ENCODE measurements at places on chromosomes 1 and 21.

DNA sequence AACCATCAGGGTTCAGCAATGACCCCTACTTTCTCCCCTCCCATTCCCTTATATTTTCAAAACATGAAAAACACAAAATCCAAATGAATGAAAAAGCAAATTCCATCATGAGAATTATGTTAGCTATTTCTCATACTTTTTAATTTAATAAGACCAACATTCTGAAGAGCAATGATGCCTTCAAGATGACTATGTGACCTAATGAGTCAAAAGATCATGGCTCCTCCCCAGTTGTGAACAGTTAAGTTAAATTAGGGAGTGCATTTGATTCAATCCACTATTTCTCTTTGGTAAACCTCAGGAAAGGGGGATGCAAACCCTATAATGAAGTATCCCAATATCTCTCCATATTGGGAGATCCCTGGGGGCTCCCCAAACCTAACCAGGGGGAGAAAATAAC lies 36.5 kb downstream of the PUM1 start:
- no peak for DNase-seq

GRCh38 chr1:64496606-64497005 lies 26.7 kb downstream of the CACHD1 start:
- no peak for DNase-seq

DNA sequence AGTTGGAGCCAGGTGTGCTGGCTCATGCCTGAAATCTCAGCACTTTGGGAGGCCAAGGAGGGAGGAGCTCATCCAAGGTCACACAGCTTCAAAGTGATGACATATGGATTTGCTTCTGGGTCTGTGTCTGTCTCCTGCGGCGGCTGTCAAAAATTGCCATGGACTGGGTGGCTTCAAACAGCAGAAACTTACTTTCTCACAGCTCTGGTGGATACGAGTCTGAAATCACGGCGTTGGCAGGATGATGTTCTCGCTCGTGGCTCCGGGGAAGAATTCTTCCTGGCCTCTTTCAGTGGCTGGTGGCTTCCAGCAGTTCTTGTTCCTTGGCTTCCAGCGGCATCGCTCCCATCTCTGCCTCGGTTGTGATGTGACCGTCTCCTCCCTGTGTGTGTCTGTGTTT lies 314.8 kb upstream of the C1orf174 start:
- DNase-seq: no peak

- DNase-seq: peak; percentile 5
These were observed 7.1 kb upstream of the MROH9 start for GRCh38 chr1:170927955-170928840.

GRCh38 chr1:195899762-195900352 lies 708.4 kb downstream of the KCNT2 start:
- DNase-seq: no peak

GRCh38 chr1:227728059-227728891 lies 6.8 kb downstream of the JMJD4 start:
- peak; percentile 58 for DNase-seq

DNA sequence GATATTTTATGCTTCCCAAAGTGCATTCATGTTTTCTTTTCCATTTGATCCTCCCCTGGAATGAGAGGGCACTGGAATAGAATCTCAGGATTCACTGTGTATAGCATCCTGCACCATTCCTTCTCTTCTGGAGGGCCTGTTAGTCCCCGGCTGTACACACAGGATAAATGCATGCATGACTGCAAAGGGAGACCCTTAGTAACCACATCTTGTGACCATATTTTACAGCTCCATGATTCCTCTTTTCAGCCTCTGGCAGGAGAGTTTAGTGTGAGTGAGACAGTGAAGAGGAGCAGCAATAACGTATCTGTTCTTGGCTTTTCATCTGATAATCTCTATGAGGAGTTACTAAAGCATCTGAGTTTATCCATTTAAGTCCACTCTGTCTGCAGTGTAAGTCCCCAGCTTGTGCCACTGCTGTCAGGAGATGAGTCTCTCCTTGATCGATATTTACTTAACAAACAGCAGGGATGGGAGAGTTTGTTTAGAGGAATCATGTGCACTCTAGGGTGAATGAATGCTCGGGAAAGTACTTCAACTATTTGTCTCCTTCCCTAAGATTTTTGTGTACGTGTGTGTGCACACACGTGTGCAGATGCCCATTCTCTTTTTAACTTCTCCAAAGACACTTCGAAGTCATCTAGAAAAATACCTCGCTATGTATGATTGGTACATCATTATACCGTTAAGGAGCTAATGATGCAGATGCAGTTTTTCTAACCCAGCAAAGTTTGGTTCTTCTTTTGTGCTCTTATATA lies 41.1 kb downstream of the PROX1 start:
- DNase-seq: no peak

GRCh38 chr1:160623862-160624261 lies 23.0 kb downstream of the SLAMF1 start:
- no peak for DNase-seq

- DNase-seq: no peak
These were observed at the start of gene PDC for GRCh38 chr1:186461014-186461413. Gene PDC (minus strand): TSS chr1:186461114. CDS start chr1:186449459, 11,655 bp downstream.

- peak; percentile 5 for DNase-seq
These were observed 12.8 kb downstream of the ZFP69B start for GRCh38 chr1:40462956-40463590.

- no peak for DNase-seq
These were observed 3.8 kb downstream of the ZBTB18 start for GRCh38 chr1:244054924-244055263.

DNA sequence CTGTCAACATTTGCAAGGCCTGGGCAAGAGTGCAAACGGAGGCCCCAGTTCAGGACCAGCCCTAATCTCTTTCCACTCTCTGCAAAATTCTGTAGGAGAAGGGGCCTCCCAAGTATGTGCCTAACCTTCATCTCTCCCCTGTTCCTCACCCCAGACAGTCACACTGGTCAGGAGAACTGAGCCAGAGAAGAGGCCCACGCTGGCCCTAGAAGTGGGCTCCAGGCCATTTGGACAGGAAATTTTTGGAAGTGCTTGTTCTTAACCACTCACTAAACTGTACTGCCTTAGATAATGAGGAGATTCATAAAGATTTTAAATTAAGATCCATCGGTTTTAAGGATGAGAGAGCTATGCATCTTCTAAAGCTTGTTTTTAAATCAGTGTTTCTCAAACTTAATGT lies 129.7 kb upstream of the ADGRL2 start:
- no peak for DNase-seq

DNA sequence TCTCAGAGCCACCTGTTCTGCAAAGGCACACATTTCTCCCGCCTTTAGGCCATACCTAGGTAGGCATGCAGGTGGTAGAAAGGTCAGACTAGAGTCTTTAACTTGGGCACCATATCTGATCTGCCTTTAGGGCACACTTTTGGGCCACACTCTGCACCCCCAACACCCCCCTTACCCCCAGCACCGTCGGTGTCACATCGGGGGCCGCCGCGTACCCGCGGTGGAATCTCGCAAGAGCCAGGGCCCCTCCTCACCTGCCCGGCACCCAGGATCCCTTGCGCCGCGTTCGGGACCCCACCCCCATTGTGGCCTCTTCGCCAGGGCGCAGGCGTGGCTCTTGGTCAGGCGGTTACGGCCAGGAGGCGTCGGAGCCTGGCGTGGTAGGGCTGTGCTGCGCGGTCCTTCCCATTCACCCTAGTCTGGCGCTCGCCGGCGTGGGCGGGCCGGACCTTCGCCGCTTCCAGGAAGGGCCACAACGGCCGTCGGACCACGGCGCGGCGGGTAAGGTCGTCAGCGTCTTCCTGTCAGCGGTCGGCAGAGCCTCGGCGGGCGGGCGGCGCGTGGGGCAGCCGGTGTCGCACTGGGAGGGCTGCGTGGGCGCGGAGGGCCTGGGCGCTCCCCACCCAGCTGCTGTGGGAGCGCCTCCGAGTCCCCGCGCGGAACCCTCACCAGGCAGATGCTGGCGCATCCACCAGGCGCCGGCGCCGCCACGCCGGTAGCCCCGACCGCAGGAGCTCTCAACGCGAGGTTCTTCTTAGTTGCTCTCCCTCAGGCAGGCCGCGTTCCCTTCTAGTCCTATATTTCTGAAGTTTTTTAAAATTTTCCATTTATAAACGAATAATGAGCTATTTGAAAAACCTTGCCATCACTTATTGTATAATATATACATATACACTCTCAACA lies at the start of gene DNAH14:
Gene DNAH14, plus strand, starts transcription at position 341 of the 903 bp plus-strand sequence. CDS start 23,028 bp downstream, outside the sequence.
- DNase-seq: peak; percentile 78

DNA sequence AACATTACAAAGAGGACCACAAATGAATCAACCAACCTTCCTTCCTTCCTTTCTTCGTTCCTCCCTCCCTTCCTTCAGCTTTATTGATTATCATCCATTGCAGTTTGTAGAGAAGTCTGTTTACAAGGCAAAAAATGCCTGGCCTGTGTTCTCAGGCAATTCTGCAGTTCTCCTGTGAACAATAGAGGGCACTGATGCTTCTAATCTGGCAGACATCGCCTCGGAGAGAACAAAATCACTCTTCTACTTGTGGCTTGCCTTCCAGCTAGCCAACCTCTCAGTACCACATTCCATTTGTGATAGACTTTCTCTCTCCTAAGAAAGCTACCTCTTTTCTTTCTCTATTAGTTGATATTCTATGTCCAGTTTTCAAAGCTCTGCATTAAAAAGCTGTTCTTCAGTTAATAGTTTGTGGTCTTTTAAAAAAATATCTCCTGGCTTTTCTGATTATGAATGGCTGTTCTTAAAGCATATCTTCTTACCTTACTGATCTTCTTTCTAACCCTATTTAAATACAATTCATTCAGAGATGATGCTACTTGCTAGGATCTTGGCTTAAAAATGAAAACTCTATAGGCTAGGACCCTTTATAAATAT lies 26.9 kb upstream of the ESRRG start:
- peak; percentile 6 for DNase-seq

- no peak for DNase-seq
These were observed 17.5 kb downstream of the COL9A2 start for GRCh38 chr1:40299366-40300248.

DNA sequence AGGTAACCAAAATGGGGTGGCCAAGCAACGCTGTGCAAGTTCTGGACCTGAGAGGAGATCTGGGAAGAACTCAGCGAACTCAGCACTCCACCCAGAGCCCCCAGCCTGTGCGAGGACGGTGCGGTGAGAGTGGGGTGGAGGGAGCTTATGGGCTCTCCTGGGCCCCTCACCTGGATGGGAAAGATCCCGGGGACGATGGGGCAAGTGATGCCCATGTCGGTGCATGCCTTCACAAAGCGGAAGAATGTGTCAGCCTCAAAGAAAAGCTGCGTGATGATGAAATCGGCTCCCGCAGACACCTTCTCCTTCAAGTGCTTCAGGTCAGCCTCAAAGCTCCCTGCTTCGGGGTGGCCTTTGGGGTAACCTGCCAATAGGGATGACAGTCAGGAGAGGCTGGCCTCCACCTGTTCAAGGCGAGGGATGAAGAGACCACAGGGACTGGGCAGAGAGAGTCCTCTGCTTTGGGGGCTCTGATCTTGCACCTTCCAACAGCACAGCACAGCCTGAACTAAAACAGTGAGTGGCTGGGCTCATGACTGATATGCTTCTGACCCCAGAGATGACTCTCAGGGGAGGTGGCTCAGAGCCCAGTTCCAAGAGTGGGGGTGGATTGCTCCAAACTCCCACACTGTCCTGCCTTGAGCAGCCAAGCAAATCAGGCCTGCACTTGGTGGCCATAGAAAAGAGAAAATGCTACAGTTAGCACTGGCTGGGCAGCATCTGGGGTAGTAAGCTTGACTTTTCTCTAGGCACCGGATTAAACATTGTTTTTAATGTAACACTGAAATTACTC lies 9.5 kb downstream of the MTHFR start:
- DNase-seq: peak; percentile 29

DNA sequence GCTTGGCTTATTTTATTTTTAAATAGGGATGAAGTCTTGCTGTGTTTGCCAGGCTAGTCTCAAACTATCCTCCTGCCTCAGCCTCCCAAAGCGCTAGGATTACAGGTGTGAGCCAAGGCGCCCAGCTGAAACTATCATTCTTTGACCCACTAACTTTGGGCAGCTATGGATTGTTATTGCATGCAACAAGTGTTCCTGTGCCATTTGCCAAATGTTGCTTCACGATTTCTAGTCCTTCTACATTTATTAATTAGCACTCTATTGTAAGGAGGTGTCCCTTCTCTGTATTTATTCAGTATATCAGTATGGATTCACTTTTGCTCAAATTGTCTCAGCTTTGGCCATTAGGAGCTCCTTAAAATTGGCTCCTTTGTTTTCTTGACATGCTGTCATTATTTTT lies 36.4 kb downstream of the YTHDF2 start:
- DNase-seq: no peak

DNA sequence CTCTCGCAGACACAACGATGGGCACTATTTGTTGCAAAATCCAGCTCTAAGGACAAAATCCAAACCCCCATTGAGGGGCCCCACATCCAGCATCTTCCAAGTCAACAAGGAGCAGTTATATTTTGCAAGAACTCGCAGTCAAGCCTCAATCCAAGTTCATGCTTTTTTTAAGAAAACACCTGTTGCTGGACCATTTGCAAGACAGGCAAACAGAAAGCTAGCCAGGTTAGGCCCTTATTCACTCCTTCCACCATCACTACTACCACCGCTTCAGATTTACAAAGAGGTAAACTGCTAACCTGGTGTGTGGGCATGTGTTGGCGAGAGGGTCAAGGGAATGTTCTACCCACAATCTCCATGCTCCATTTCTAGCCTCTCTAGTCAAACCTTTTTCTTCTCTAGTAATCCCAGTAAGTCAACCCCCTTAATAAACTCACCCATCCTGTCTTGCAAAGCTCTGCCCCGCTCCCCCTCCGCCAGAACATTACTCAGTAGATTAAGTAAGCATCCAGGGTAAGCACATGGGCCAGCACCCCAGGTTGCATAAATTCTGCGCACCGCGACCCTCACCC lies 703 bp downstream of the ERI3 start:
- DNase-seq: peak; percentile 11

- no peak for DNase-seq
These were observed 593.3 kb upstream of the NCAM2 start for GRCh38 chr21:20404915-20405314.

DNA sequence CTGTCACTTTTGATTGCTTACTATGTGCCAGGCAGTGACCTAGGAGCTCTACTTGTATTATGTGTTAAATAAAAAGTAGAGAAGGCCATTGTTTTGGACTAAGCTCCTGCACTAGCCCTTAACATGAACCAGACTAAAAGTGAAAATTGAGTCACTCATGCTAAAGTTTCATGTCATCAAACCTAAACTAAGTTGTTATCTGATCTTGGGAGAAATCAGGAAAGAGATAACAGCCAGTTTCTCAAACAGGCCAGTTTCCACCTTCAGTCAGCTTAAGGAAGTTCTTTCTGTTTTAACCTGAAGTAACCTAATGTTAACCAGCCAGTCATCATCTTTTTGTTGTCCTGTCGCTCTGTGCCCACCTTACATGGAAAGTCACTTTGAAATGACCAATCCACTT lies 102.1 kb upstream of the MARK1 start:
- no peak for DNase-seq

GRCh38 chr1:151311589-151312331 lies 15.5 kb downstream of the PI4KB start:
- DNase-seq: peak; percentile 95
